ENCODE measurements at places on chromosomes 12 and 14. TPM values are rescaled to one million over a fixed set of nuclear protein-coding genes. Genes with fewer than 3 reads are reported as not detected.

DNA sequence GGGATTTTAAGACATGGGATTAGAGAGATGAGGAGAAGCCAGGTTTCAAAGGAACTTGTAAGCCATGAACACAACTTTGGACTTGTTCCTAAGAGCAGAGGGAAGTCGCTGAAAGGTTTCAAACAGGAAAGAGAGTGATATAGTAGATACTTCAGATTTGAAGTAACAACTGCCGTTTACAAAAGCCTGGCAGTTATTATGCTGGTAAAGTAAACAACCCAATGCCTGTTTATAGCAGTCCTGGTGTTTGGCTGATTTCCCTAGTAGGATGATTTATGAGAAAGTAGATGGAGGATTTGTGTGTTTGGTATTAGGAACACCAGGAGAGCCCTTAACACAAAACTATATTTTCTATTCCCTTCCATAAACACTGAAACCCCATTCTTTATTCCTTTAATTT, 285.7 kb downstream of the RMST start:
- no peak for DNase-seq

Gene DHRS7
- total RNA-seq: 82.5 TPM

DNA sequence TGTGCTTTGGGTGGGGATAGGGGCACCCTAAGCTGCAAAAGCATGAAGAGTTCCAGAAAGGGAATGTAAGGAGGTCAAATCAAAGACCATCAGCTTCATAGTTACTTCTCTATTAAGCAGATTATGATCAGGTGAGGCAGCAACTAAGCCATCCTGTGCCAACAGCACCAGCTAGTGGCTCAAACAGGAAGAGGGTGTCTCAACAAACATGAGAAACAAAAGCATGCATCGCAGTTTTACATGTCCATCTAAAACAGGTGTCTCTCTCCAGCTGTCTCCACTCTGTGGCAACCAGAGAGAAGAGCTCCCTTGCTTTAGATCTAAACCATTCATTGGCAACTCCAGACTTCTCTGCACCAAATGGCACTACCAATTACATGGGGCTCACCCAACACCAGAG, 52.9 kb downstream of the ACTN1 start:
- DNase-seq: no peak

Gene SCN8A
- total RNA-seq: 80.2 TPM

Gene MYF6
- 1.1 TPM for total RNA-seq

GRCh38 chr14:37588956-37589714, 5.9 kb downstream of the FOXA1 start:
- DNase-seq: peak; percentile 52

DNA sequence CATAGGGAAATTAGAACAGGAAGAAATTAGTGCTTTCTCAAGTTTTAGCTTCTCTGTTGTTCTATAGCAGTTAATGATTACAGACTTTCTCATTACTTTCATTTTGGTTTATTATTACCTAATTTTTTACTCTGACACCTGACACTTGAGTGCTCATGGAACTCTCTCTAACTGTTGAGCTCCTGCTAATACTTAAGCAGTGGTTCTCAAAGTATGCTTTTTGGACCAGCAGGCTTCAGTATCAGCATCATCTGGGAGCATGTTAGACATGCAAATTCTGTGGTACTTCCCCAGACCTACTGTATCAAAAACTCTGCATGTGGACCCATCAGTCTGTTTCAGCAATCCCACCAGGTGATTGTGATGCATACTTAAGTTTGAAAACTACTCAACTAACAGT, 235.3 kb downstream of the CCDC91 start:
- no peak for DNase-seq

GRCh38 chr14:94116701-94117100, 6.2 kb downstream of the IFI27 start:
- DNase-seq: no peak

GRCh38 chr12:96571101-96571862, 81.9 kb downstream of the CFAP54 start:
- no peak for DNase-seq

Gene CARMIL3
- 10.2 TPM for total RNA-seq

DNA sequence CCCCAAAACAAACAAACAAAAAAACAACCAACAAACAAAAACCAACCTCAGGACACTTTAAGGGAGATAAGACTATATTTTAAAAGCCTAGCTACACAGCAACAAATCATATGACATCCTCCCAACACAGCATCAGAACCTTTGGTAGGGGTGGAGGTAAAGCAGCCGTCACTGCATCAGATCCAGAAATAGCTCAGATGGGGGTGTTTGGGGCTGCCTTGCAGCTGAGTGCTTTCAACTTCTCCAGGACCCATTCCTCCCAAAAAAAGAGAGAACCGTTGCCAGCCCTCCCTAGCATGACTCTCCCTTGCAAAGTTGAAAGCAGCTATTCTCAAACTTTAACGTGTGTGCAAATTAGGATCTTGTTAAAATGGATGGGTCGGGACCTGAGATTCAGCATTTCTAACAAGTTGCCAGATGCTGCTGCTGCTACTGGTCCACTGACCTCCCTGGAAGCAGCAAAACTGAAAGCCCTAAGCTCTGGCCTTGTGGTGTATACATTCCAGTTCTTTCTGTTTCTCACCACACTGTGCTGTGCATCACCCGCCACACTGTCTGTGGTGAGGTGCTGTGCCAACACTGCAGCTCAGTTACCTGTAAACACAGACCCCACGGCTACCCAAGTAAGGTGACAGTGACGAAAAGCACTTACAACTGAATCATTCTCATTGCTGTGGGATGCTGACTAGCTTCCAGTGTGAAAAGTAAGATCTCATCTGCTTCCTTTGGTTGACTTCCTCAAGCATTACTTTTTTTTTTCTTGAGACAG, 54.0 kb downstream of the SLC38A1 start:
- no peak for DNase-seq

DNA sequence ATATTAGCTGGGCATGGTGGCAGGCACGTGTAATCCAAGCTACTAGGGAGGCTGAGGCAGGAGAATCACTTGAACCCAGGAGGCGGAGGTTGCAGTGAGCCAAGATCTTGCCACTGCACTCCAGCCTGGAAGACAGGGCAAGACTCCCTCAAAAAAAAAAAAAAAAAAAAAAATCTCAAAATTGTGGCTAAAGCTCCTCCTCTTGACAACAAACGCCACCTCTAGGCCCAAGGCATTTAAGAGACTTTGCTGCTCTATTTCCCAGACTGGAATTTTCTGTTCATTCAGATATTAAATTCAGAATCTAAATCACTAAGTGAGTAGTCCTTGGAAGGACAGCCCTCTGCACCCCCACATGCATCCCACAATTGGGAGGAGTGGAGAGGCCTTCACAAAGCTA, 1.4 kb downstream of the ZFYVE1 start:
- DNase-seq: no peak

DNA sequence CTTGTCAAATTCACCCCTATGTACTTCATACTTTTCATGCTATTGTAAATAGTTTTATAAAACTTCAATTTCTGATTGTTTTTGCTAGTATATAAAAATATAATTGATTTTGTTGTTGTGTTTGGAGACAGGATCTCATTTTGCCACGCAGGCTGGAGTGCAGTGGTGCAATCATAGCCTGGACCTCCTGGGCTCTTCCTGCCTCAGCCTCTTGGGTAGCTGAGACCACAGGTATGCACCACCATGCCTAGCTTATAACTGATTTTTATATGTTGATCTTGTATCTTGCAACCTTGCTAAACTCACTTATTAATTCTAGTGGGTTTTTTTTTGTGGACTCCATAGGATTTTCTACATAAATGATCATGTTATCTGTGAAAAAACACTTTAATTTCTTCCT, 23.5 kb downstream of the ATP5MC2 start:
- no peak for DNase-seq

DNA sequence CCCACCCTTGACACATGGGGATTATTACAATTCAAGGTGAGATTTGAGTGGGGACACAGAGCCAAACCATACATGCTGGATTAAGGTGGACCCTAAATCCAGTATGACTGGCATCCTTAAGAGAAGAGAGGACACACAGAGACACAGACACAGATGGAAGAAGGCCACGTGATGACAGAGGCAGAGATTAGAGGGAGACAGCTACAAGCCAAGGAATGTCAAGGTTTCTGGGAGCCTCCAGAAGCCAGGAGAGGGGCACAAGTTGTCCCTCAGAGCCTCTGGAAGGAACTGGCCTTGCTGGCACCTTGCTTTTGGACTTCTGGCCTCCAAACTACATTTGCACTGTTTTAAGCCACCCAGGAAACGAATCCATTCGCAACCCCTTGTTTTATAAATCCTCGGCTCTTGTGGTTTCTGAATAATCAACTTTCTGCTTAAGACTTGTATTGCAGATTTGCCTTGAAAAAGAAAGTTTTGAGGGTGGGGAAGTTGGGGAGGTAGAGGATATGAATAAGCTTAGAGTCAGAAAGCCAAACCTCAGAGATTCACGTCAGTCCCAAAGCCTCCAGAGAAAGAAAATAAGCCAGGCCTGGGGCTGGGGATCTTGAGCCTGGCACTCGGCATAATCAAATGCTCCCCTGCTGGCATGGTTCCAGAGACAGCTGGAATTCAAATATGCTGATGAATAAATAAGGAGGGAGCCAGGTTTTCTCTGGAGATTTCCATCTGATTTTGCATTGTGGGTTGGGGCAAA, 224.2 kb upstream of the PWP1 start:
- DNase-seq: peak; percentile 56

- DNase-seq: no peak
These were observed 1.5 kb downstream of the MLH3 start for GRCh38 chr14:75049731-75050201.

DNA sequence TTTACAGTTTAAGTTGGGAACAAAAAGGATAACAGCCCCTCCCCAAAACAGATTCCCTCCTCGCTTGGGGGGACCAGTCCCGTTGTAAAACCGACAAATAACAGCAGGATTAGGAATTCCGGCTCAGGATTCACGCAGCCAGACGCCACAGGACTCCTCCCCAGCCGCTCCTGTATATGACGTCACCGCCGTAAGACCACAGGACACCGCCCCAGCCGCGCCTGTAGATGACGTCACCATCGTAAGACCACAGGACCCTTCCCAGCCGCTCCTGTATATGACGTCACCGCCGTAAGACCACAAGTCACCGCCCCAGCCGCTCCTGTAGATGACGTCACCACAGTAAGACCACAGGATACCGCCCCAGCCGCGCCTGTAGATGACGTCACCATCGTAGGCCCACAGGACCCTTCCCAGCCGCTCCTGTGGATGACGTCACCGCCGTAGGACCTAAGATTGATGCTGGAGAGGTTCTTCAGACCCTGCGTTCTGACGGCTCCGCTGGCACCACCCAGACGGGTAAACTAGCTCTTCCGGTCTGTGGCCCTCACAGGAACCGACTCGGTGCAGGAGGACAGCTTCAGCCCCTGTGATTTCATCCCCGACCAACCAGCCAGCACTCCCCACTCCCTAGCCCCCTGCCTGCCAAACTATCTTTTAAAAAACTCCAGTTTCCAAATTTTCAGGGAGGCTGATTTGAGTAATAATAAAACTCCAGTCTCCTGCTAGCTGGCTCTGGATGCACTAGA, 43.9 kb upstream of the FBRSL1 start:
- no peak for DNase-seq

DNA sequence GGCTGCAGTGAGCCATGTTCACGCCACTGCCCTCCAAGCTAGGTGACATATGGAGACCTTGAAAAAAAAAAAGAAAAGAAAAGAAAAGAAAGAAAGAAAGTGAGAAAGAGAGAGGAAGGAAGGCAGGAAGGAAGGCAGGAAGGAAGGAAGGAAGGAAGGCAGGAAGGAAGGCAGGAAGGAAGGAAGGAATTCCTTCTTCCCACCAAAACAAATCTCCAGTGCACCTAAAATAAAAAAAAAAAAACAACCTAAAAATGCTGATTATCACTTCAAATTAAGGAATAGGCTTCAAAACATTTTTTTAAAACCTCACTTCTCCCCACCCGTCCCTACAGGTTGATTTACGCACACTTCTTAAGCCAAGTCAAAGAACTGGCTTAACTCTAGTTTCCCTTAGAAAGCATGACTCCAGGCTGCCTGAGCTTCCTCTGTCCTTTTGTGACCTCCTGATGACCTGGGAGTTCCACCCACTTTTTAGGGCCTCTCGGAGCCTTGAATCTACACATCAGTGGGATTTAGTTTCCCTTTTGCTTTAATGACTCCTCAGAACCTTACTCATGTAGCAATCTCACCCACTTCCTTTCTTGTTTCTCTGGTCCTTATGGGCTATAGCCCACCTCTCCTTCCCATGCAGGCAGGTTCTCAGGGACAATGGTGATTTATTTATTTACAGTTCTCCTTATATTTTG, 18.6 kb downstream of the DUSP6 start:
- DNase-seq: no peak

DNA sequence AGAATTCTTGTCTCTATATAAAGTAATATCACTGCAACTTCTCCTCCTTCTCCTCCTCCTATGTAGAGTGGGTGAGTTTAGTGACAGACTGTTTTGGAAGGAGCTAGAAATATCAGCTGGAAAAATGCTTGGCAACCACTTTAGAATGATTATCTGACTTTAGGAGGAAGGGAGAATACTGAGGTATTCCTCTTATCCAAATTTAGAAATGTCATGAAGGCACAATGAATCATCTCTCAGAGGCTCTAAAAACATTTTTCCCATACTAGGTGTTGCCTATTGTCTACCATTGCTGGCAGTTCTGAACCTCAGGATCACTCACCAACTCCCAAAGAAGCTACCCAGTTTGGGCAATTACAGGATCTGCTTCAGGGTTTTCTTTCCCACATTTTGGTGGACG, 306.6 kb upstream of the ATP2B1 start:
- no peak for DNase-seq

Measured in spinal cord (tissue), 10 donors.